DMS53 (cell line): ENCODE measurements at places on chromosomes 2 and 18.

DNA sequence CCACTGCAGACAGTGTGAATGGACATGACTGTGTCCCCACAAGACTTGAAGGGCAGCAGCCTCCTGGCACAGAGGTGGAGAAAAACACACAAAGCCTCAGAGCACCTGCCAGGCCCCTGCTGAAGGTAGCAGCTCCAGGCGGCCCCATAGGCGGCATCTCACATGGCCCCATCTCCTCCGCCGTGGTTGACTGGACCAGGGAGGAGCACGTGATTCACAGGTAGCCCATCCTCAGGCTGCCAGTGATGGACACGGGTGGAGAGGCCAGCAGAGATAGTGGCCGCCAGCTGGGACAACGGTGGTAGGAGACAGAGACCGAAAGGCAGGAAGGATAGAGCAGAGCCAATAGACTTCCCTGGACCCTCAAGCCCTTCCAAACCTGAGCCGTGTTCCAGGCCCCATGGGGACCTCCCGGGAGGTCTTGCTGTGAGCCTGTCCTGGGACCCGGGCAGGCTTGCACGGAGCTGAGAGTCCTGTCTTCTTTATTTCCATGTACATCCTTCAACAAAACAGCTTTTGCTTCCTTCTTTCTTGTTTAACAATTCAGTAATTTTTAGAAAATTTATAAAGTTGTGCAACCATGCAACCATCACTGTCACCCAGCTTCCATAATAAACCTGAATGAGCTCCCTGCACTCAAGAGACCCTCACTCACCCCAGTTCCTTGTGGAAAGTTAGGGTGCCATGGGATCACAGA, 26.9 kb downstream of the GPR55 start:
- DNase-seq, result no peak

DNA sequence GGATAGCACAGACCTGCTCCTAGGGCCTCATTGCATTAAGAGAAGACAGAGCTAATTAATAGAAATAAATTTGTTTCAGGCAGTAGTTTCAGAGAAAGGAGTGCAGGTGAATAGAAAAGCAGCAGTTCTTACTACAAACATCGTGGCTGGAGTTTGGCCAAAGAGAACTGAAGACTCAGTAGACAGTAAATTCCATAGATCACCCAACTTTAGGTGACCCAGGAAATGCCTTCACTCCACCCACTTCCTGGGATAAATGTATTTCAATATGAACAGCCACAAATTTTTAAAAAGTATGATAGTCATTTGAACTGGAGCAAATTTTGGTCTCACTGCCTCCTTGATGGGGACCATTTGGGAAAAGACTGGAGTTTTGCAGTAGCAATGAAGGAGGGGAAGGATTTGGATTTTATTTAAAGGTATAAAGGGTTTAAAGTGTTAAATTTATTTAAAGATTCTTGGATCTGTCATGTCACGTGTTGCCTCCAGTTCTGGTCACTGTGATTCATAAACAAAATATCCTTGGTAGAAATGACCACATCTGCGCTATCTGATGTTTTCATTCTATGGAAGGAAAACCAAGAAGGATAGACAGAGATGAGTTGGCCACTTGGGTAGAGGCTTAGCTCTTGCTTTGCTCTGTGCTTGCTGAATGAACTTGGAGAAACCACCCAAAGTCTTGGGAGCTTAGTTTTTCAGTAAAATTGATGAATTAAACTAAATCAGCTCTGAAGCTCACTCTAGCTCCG, 390.2 kb downstream of the THSD7B start:
- DNase-seq, result no peak

DNA sequence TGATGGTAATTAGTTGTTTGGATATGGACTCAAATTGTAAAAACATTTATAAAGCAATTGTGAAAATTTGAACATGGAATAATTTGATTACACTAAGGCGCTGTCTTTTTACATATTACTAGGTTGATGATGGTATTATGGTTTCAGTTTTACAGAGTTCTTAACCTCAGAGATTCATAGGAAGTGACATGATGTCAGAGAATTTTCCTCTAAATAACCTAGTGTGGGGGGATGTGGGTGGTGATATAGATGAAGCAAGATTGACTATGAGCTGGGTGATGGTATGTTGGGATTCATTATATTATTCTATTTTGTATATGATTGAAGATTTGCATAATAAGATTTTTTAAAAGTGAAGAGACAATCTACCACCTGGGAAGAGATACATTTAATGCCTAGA, 45.9 kb upstream of the ATP5MC3 start:
- DNase-seq, result no peak

DNA sequence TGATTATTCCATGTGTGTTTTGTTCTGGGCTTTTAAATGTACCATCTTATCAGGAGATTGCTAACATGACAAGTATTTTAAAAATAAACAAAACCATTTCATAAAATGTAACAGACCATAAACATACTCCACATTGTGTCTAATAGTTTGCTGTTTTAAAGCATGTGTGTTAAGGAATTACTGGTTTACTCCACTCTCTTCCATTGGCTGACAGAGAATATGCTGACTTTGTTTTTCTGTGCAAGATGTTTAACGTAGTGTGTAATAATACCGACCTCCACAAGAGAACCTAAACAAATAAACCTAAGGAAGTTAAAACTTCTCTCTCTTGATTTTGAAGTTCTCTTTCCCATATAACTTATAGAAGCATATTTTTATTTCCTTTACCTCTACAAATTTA, 17.0 kb upstream of the TMEM18 start:
- no peak for DNase-seq

GRCh38 chr2:95307036-95307435, 9.9 kb downstream of the KCNIP3 start:
- DNase-seq, result no peak

GRCh38 chr2:76009484-76009883, 298.8 kb upstream of the GCFC2 start:
- no peak for DNase-seq

- no peak for DNase-seq
Measured at GRCh38 chr2:240347373-240347940, 88.0 kb upstream of the GPC1 start.

DNA sequence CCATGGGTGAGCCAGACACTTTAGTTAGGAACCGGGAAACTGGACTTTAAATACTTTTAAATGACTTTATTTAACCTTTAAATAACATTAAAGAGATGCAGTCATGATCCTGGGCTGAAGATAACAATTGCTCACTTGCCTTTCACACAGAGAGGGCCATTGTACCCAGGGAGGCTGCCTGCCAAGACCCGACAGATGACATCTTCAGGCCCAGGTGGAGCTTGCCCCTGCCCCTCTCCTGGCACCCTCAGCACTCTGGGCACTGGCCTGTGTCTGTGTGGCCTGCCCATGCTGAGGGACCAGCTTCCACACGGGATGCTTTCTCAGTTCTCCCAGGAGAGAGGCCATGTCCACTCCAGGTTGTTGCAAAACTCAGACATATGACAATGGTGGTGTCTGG, 216.4 kb upstream of the MYT1L start:
- DNase-seq, result no peak

DNA sequence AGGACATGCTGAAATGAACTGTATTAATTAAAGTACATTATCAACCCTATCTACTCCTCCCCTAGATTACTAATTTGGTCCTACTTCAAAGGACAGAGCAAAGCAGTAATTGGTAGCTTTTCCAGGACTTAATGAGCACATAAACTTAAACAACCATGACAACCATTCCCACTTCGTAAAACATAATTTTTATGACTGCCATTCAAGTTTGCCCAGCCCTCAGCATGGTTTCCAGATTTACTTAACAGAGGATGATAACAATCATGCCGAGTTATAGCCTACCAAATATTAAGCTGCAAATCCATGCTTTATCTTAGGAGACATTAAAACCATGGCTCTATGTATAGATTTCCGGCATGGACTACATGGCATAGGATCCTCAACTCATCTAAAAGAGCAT, 401.1 kb upstream of the CHAC2 start:
- no peak for DNase-seq

DNA sequence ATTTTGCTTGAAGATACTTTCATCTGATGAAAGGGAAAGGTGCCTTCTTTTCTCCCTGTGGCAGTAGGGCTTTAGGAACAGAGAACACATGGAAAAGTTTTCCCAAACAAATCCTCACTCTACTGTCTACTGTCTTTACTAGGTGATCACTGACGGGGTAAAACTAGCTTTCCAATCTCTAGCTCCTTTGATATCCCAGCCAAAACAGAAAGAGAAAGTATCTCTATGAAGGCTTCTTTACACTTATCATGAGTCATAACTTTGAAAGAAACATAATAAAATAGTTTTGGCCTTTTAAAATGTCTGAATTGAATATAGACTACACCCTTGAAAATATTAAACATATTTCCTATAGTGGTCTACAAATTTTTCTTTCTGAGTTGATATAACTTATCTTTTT, 214.5 kb downstream of the DSEL start:
- DNase-seq, result peak; percentile 23

GRCh38 chr2:217731805-217732204, 271.0 kb downstream of the TNS1 start:
- no peak for DNase-seq

GRCh38 chr2:200618590-200619021, 32.8 kb downstream of the AOX1 start:
- peak; percentile 46 for DNase-seq

- DNase-seq, result no peak
Measured at GRCh38 chr2:41610501-41611190, 437.2 kb upstream of the PKDCC start.

DNA sequence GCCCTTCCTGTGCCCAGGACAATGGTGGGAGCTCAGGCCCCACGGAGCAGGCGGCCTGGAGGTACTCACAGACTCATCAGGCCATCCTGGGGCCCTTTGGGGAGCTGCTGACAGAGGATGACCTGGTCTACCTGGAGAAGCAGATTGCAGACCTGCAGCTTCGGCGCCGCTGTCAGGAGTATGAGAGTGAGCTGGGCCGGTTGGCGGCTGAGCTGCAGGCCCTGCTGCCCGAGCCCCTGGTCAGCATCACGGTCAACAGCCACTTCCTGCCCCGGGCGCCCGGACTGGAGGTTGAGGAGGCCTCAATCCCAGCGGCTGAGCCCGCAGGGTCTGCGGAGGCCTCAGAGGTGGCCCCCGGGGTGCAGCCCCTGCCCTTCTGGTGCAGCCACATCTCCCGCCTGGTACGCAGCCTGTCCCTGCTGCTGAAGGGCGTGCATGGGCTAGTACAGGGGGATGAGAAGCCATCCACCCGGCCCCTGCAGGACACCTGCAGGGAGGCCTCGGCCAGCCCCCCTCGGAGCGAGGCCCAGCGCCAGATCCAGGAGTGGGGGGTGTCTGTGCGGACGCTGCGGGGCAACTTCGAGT, 8.3 kb upstream of the KLHL30 start:
- DNase-seq, result no peak

DNA sequence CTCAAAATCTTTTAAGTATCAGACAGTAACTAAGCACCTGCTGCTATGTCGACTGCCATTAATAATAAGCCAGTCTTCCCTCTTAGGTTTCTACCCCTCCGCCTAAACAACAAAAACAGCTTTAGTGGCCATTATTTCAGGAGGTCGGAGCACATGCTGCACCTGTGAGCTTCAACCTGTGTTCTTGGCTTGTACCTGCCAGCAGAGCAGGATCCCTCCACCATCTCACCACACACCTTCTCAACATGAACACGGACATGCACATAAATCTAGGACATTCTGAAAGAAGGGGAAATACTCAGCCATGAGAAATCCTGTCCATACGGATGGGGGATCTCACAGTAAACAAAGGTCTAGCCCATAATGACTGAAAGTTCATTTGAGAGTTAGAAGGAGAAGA, 3.7 kb downstream of the CYB5A start:
- DNase-seq, result no peak

DNA sequence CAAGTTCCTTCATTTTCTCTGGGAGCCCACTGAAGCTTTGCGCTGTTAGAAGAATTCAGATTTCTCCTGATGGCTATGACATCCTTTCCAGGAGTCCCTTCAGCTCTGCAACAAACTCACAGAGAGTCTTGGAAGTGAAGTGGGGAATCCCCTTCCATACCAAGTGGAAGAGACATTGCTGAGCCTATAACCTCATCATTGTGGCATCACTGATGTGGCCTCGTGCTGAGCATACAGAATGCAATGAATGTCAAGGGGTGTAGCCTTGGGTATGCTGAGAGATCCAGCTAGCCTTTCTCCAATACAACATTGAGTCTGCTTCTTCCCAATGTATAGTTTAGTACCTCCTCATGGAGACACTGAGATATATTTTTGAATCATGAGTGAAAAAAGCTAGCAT, 311.1 kb upstream of the RAB12 start:
- DNase-seq, result no peak

DNA sequence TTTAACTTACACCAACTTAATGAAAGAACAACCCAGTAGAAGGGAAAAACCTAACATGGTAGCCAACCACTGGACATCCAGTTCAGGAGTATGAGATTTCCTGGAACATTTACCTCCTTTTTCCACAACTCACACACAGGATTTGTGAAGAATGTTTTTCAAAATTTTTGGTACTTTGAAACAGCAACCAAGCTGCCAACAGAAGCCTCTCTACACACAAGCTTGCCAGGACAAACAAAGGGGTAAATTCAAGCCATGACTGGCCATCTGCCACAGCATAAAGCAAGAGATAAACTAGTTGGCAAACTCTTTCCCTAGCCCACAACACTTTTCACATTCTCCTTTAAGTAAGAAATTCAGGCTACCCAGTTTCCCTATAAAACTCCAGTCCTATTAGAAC, 21.4 kb downstream of the MGAT4A start:
- peak; percentile 55 for DNase-seq

- no peak for DNase-seq
Measured at GRCh38 chr18:10591896-10592295, 66.1 kb downstream of the NAPG start.

GRCh38 chr2:69082430-69082997, 69.5 kb downstream of the ANTXR1 start:
- peak; percentile 98 for DNase-seq

GRCh38 chr2:222792001-222792611, 68.7 kb upstream of the ACSL3 start:
- no peak for DNase-seq

- DNase-seq, result no peak
Measured at GRCh38 chr2:134131681-134132489, 122.0 kb upstream of the MGAT5 start.

DNA sequence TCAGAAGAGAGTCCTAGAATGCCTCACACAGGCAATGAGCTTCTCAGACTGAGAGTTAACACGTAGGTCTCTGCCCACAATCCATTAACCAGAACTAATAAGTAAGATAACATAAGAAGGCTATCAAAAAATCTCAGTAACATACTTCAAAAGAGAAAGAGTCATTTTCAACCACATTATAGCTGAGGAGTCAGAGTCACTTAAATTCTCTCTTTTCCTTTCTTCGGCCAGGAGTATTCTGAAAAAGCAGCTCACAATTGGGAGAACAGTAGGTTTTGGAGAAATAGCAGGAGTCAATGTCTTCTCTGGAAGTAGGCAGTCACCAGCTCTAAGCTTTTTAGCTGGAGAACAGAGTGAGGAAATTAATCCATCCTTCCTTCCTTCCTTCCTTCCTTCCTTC, 1364.4 kb upstream of the NXPH2 start:
- no peak for DNase-seq
